Epithelial cell of proximal tubule (primary cell): ENCODE measurements at places on chromosomes 3 and 15. TPM values are rescaled to one million over a fixed set of nuclear protein-coding genes. Genes with fewer than 3 reads are reported as not detected.

DNA sequence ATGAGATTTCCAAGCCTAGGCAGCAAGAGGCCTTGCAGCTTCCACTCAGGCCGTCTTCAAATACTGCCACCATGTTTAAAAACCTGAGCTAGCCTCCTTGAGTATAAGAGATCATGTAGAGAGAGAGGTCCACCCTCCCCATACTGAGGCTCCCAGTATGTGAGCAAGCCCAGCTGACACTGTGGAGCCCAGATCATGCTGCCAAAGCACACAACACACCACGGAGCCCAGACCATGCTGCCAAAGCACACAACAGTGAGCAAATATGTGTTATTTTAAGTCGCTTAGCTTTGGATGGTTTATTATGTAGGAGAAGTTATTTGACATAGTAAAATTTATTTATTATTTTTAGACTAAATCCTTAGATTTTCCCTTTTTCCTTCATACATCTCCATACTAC, 333.7 kb downstream of the CTNNB1 start:
- DNase-seq = no peak

DNA sequence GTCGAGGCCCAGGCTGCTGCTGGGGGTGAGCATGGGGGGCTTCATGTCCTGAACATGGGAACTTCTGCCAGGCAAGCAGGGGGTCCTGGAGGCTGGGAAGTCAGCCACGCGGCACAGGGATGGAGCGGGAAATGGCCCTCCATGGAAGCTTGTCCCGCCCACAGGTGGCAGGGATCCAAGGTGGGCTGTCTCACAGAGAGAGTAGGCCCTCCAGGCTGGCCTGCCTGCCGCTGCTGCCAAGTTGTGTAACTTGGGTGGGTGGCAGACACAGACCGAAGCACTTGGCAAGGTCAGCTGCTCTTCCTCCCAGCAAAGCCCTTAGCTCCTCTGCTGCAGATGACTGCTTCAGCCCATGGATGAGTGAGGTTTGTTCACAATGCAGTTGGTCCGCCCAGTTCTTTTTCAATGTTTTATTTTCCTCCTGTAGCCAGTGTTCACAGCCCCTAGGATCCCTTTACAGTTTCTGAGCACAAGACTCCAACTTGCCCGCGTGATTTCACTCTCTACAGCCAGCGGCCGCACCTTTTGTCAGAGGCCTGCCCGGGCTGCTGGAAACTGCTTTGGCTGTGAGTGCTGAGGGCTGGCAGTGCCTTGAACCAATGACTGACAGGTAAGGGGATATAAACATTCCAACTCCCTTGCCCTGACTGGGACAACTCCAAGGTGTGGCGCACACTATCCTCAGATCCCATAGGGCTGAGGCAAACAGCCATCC, 26.7 kb downstream of the HCN4 start:
- no peak for DNase-seq

- DNase-seq = no peak
Measured at GRCh38 chr3:144521131-144521530, 549.5 kb downstream of the DIPK2A start.

DNA sequence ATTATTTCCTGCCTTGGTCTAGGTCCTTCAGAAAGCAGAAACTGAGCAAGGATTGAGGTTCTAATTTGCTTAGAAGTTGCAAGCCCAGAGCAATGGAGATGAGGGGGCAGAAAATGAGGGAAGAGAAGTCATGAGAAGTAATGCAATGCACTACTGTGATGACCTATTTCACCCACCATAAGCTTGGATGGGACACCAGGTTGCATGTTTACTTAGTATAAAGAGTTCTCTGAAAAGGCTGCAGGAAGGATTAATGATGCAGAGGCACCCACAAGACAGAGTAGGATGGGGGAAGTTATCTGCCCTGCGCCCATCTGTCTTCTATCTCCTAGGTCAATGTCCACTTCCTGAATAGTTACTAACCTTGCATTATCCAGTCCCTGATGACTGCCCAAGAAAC, 84.8 kb upstream of the SNRK start:
- DNase-seq = no peak

- DNase-seq = no peak
Measured at GRCh38 chr15:45026651-45027190, 3.7 kb downstream of the SORD start.

DNA sequence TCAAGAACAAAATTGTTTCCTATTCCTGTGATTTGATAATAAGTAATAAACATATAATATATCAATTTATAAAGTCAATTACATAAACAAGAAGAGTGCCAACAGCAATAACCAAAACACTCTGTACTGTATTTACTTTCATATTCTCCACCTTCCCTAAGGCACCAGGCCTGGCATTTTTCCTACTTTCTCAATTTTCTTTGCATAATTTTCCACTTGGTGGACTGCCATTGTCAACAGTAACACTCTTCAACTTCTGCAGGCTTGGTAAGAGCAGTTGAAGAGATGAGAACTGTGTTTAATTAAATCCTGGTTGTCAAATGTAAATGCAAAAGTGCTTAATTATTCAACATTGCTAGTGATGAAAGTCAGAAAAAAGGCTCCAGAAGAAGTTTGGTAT, 229.8 kb upstream of the PLSCR5 start:
- DNase-seq = no peak

GRCh38 chr3:2826453-2826852, 283.7 kb downstream of the IL5RA start:
- no peak for DNase-seq

PLIN1 gene
- 0.06 and 0.14 TPM in 2 replicates for total RNA-seq

CLDN18 gene
- total RNA-seq = not detected in 2 replicates
